ENCODE measurements at places on chromosomes 11 and 22.

- no peak for DNase-seq
Measured at GRCh38 chr11:68380786-68381622, 68.6 kb downstream of the LRP5 start.

DNA sequence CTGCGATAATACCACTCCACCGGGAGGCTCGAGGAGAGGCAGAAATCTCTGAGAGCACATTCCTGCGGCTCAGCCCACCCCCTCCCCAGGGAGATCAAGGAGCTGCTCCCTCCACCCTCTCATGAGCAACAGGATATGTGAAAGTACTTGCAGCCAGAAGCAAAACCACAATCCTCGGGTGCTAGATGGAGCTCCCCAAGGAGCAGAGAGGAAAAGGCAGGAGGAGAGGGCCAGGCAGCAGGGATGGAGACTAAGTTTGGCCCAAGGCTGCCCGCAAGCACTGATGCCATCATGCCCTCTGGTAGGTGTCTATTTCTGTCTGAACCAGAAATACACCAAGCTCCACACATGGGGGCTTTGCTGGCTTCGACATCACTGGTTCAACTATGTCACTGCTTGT, 22.3 kb downstream of the VPS37C start:
- DNase-seq: no peak

- no peak for DNase-seq
Measured at GRCh38 chr11:460331-461199, 10.5 kb downstream of the PTDSS2 start.

DNA sequence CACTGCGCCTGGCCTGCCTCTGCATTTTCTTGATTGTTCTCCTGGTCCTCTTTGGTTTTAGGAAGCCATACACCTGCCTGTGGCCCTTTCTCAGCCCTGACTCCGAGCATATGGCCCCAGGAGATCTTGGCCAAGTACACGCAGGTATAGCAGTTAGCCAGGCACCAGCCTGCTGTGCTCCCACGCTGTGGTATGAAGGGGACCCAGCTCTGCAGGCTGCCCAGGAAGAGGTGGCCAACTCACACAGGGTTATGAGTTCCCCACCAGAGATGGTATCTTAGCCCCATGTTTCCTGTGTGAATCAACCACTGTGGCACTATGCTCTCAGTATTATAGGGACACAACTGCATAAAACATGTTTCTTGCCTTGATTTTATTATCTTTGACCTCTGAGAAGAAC, 31.1 kb downstream of the SGSM3 start:
- no peak for DNase-seq

- no peak for DNase-seq
Measured at GRCh38 chr11:77203901-77204753, 76.1 kb downstream of the MYO7A start.

DNA sequence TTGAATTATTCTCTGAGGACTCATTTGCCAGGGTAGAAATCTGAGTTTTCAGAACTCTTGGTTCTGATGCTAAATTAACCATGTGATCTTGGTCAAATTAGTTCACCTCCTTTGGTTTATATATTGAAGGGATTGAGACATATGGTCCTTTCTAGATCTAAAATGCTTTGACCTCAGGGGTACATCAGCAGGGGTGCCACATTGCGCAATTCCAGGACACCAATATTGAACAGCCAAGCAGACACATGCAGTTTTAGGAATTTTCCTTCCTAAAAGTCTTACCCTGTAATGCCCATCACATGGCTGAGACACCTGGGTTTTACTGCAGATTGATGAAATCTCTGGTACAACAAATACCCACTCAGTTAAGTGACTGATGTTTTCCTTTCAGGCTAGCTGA, 254.4 kb upstream of the NCAM1 start:
- DNase-seq: no peak

GRCh38 chr11:88050247-88050646, 125.0 kb downstream of the RAB38 start:
- no peak for DNase-seq

DNA sequence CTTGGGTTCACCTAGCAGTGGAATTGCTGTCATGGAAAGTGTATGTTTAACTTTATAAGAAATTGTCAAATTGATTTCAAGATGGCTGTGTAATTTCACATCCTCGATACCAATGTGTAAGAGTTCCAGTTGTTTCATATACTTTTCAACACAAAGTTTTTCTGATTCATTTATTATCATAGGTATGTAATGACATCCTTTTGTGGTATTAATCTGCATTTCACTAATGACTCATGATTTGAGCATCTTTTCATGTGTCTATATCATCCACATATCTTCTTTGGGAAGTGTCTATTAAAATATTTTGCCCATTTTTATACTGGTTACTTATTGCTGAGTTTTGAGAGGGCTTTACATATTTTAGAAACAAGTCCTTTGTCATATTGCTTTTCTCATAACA, 17.0 kb upstream of the GLYATL1B start:
- no peak for DNase-seq

DNA sequence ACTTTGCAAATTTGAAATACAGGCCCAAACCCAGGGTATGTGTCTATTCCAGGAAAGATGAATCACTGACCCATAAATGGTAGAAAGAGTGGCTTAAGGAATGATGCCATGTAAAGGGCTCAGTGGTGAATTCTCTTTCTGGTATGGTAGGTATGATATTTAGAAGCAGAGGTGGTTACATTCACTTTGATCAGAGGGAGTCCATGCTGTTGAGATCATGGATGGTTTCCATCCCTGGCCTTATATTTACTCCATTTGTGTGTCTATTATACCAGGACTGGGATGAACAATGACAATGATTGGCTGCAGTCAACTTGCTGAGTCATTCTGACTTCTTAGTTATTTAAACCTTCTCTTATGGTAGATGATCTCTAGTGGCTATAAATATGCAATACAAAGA, 419.8 kb upstream of the LRRC4C start:
- DNase-seq: no peak

GRCh38 chr11:79193663-79194310, 247.0 kb downstream of the TENM4 start:
- DNase-seq: no peak

- DNase-seq: no peak
Measured at GRCh38 chr11:27646051-27646818, 54.0 kb downstream of the BDNF start.

GRCh38 chr11:19939415-19939929, 220.8 kb downstream of the DBX1 start:
- no peak for DNase-seq

- DNase-seq: no peak
Measured at GRCh38 chr11:9616042-9616675, 42.7 kb downstream of the WEE1 start.

DNA sequence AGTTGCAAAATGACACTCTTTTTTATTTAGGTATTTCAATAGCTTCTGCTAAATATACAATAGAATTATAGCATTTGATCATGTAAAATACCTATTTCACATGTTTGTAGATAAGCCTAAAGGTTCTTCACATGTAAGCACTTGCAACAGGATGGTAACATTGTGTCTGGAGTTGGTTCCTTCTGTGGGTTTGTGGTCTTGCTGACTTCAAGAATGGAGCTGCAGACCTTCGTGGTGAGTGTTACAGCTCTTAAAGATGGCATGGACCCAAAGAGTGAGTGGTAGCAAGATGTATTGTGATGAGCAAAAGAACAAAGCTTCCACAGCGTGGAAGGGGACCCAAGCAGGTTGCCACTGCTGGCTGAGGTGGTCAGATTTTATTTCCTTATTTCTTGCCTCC, 246.4 kb upstream of the PDGFD start:
- no peak for DNase-seq

DNA sequence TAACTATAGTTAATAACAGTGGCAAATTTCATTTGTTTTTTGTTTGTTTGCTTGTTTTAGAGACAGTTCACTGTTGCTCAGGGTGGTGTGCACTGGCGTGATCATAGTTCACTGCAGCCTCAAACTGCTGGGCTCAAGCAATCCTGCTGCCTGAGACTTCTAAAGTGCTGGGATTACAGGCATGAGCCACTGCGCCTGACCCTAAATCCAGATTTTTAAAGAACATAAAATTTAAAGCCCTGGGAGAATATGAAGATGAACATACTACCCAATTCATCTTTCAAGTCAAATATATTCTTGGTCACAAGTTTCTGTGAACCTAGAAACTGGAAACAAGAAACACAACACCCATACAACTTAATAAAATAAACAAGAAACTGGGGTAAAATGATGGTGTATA, 28.1 kb downstream of the RRAS2 start:
- no peak for DNase-seq

DNA sequence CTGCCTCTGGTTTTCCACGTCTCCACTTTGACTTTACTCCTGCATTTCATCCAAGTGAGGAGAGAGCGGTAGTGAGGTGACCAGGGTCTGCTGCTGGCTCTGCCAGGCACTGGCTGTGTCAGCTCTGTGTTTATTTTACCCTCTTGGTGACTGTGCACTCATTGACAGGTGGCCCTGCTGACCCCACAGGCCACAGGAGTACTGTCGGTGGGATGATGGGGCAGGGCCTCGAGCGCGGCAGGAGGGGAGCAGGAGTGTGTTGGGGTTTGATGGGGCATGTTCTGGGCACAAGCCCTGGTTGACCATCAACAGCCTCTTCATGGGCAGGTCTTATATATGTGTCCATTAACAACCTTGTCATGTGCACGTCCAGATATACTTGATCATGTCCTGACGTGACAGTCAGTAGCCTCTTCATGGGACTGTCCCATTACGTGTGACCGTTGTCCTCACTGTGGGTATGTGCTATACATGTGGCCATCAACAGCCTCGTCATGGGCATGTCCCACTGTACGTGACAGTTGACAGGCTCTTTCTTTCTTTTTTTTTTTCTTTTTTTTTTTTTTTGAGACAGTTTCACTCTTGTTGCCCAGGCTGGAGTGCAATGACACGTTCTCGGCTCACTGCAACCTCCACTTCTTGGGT, 31.4 kb upstream of the ACR start:
- no peak for DNase-seq

- DNase-seq: no peak
Measured at GRCh38 chr22:31662668-31663037, 638 bp upstream of the PISD start.

GRCh38 chr11:117691516-117691915, 105.5 kb downstream of the DSCAML1 start:
- no peak for DNase-seq

DNA sequence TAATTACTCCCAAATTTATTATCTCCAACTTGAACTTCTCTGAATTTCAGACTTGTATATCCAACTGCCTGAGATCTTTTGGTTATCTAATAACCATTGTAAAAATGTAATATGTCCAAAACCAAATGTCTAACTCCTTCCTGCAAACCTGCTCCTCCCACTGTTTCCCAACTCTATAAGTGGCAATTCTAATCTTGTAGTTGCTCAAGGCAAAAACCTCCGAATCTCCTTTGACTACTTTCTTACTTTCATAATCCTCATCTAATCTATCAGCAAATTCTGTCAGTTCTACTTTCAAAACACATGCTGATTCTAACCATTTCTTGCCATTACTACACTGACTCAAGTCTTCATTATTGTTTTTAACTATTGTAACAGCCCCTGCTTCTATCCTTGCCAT, 55.7 kb downstream of the FAM168A start:
- no peak for DNase-seq

GRCh38 chr11:1025410-1026162, 10.9 kb downstream of the MUC6 start:
- DNase-seq: no peak

DNA sequence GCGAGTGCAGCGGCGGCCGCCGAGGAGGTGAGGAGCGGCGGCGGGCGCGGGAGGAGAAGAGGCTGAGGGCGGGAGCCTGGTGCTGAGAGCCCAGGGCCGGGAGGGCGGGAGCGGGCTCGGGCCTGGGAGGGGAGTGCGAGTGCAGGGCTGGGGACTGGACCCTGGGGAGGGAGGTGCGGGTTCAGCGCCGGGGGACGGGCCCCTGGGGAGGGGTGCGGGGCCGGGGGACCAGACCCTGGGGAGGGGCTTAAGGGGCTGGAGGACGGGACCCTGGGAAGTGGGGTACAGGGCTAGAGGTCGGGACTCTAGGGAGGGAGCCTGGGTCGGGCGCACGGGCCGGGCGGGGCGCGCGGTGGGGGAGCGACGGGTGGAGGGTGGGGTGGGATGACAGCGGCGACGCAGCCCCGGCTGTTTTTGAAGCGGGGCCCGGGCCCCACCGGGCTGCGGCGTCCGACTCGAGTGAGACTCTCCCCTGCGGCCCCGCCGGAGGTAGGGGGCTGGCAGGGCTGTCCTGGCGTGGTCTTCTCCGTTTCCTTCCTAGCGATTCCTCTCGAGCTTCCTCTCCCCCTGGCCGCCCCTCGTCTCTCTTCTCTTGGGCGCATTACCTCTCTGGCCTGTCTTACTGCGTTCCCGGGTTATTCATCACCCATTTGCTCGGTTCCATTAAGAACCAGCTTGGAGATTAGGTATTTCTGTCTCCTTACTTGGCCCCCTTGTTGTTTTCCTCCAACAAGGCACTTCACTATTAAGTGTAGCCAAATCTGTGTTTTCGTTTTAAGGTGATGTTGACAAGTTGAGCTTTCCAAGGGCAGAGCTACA, 754 bp downstream of the NUP50 start:
- DNase-seq: no peak

- DNase-seq: no peak
Measured at GRCh38 chr11:118443590-118444218, 7.4 kb downstream of the KMT2A start.

- no peak for DNase-seq
Measured at GRCh38 chr22:28795932-28796856, 4.2 kb downstream of the XBP1 start.

GRCh38 chr11:67392183-67392715, 463 bp downstream of the RAD9A start:
- DNase-seq: no peak

DNA sequence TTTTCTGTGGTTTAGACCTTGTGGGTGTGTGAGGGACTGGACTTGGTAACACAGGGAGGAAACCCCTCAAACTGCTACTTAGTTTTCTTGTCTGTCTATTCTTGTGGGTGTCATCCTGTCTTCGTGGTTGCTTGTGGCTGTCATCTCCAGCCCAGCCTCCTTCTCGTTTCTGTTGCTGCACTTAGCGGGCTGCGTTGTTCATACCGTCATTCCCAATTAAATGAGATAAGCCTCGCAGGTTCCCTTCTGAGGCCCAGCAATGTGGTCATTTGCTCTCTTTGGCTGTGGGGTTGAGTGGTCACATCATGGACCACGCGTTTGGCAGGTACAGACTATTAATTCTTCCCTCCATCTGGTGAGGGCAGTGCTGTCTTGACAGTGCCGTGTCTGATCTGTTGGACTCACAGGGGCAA, 18.8 kb downstream of the PANX1 start:
- DNase-seq: no peak

DNA sequence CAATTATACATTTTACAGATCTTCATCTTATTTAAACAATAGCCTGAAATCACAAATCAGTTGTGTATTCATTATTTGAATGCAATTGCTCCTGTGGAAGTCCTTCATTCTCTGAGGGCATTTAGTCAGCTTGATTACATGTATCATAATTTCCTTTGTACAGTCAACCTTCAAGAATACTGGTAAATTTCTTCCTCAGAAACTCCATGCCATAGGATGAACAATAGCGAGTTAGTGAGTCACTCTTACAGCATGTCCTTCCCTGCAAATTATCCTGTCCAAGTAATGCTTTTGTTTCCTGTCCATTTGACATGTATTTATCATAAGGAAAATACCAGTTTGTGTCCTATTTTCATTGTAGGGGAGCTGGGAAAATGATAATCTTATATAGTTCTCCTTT, 3.8 kb downstream of the OR10S1 start:
- no peak for DNase-seq

Measured in NCI-H187 (cell line).